ENCODE measurements at places on chromosomes 1 and 21.
A peak's percentile ranks its signal among the peaks of the same experiment; 100 is the strongest.

DNA sequence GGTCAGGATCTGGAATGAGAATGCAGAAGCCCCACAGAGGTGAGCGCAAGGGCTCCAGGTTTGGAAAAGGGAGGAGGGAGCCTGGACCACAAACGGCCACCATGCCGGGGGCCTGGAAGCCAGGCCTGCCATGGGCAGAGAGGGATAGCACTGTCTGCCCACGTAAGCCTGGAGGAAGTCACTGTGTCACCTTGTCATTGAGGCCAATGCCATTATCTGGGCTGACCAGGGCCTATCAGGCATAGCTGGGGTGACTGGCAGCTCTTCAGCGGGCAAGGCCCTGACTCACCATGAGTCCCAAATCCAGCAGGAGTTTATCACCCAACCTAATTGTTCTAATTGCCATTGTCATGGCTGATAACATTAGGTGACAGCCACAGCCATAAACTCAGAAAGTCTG is 84.6 kb downstream of the MATN1 start:
- no peak for DNase-seq

DNA sequence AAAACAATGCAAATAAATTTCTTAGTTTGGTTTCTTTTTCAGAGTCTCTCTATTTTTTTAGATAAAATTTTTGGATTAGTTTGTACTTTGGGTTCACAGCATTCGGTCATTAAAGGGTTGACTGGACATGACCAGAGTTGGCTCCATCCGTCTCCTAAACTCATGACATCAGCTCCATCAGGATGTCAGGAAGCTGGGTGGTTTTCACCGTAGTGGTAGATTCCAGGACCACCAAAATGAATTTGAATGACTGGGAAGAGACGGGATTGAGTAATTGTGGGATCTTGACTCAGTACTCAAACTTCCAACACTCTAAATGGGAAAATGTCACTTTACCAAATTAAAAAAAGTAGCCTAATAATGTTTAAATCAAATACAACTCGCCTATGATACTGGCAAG is 279.2 kb upstream of the DUSP10 start:
- DNase-seq: no peak

GRCh38 chr1:25924454-25924853 is 18.2 kb upstream of the STMN1 start:
- DNase-seq: no peak

DNA sequence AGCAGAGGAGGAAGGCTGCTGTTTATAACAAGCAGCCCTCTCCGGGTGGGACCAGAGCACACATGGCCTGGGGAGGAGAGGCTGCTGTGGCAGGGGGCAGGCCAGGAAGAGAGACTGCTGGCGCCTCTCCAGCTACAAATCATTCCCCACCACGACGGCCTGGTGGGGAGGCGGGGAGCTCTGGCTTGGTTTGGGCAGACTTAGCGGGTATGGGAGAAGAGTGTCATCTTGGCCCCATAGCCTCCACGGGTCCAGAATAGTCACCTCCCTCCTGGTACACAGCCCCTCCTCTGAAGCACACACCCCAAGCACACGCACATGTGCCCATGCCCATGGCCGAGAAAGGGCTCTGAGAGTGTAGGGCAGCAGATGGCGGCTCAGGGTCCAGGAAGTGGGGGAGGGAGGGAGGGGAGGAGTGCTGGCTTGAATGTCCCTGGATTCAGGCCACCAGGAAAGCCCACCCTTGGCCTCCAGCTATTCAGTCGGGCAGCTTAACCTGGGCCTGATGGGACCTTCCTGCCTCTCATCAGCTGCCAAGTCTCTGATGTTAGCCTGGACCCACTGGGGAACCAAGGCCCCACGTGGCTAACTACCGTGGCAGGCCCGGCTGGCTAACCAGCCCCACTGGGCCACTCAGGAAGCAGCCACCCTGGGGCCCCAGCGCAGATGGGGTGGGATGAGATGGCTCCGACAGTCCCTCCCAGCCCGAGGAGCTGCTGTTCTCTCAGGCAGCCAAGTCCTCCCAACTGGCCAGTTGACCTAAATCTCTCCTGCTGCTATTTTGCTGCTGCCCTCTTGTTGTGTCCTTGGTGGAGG is 10.9 kb downstream of the LRP8 start:
- DNase-seq: peak; percentile 23

DNA sequence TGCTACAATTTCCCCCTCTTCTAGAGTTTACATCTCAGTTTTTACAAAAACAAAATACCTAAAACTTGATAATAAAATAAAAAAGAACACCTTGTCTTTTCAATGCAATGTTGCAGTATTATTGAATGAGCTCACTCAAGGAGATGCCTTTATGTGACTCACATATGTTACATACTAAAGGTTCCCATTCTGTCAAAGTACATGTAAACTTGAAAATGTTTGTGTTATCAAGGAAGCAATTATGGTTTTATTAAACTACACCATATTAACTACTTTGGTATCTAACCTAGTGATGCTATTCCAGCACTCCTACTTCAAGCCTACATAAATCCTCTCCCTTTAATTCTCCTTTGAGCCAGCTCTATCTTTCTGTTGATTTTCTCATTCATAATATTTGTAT is 658.3 kb downstream of the PTPRC start:
- no peak for DNase-seq

DNA sequence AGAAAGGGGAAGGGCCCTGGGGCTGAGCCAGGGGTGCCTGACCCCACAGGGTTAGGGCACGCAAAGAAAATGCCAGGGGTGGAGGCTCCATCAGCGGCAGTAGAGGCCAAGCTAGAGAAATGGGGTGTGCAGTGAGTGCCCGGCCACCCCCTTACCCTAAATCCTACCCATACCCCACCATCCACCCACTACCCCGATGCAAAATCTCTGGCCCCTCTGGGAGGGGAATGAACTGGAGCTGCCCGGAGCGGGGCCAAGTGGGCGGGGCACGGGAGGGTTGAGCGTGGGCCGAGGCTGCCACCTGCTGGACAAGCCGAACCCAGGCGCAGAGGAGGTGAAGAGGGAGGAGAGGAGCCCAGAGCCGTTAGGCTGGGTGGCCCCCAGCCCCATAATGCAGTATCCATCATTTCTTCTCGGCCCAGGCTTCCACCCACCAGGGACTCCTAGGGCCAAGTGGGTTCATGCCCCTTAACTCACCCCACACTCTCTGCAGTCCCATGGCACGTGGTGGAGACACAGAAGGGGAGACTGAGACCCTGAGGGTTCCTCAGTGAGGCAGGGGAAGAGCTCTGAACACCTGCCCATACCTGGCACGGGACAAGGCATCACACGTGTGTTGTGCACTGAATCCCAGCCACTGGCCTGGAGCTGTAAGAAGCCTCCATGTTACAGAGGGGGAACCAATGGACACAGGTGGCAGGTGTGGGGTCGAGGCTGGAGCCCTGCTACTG is 1.4 kb upstream of the C1QC start:
- DNase-seq: peak; percentile 86

GRCh38 chr1:35288761-35289160 is 20.3 kb downstream of the ZMYM4 start:
- DNase-seq: no peak

DNA sequence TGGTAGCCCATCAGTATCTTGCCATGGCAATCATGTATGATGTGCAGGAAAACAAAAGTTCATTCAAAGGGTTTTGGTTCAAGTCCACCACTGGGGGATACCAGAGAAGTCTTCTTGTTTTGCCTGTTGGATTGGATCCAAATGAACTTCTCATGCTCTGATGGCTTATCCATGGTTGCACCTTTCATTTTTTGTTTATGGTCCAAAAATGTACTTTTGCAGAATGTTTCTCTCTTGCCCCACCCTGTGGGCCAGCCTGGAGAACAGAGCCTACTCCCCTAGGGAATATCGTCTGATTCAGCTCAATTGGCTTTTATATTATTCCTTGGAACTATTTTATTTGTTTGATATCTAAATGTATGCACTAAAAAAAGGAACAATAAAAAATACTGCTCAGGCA is 20.1 kb upstream of the CLCA1 start:
- DNase-seq: no peak

DNA sequence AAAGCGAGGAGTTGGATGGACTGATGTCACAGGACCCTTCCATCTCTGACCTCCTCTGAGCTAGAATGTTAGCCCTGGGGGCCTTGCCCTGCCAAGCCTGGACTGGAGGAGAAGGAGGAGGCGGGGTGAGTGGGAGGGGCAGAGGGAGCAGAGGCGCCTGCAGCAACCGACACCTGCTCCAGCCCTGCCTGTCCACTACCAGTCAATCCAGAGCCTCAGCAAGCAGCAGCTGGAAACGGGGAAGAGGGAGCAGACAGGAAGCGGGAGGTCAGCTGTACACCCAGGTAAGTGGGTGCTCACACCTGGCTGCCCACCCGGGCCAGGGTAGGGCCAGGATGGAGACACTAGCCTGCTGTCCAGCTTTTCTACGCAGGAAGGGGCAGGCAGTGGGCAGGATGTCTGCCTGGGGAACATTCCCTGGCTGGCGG is at the start of gene IGFN1:
Gene IGFN1, plus strand, starts transcription at position 201 of the 428 bp plus-strand sequence. CDS start 2,470 bp downstream, outside the sequence.
- DNase-seq: no peak

GRCh38 chr1:8065369-8065768 is 39.3 kb upstream of the ERRFI1 start:
- DNase-seq: no peak

DNA sequence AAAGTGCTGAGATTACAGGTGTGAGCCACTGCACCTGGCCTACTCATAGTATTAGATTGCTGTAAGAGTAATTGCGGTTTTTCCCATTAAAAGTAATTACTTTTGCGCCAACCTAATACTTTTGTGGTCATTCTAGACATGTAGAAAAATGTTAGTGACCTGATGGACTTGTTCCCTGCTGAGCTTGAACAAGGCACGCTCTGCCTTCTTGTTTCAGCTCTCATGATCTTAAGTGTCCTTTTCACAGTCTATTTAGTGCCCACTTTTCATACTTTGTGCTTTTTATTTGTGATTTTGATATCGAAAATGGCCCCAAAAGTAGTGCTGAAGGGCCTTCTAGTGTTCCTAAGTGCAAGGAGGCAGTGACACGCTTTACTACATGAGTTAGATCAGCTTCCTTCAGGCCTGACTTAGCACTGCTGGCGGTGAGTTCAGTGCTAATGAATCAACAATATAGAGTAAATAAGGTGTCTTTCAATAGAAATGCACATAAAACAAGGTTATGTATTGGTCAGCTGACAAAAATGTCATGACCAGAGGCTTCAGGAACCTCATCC is 5.6 kb upstream of the RD3 start:
- DNase-seq: no peak

GRCh38 chr1:45335855-45336324 is 4.1 kb upstream of the TOE1 start:
- no peak for DNase-seq

DNA sequence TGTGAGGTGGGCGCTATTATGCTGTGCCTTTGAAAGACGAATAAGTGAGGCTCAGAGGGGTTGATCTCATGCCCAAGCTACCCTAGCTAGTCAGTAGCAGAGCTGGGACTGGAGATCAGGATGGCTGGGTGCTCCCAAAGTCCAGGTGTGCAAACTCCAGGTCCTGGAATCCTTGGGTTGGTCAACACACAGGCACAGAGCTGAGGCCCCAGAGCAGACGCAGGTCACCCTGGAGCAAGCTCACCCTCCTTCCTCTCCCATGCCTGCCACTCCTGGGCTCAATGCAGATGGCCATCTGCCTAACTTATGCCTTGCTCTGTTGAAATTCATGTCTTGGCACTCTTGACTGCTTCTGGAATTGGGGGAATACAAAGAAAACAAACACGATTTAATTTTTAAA is 587.2 kb downstream of the PTPRU start:
- no peak for DNase-seq

DNA sequence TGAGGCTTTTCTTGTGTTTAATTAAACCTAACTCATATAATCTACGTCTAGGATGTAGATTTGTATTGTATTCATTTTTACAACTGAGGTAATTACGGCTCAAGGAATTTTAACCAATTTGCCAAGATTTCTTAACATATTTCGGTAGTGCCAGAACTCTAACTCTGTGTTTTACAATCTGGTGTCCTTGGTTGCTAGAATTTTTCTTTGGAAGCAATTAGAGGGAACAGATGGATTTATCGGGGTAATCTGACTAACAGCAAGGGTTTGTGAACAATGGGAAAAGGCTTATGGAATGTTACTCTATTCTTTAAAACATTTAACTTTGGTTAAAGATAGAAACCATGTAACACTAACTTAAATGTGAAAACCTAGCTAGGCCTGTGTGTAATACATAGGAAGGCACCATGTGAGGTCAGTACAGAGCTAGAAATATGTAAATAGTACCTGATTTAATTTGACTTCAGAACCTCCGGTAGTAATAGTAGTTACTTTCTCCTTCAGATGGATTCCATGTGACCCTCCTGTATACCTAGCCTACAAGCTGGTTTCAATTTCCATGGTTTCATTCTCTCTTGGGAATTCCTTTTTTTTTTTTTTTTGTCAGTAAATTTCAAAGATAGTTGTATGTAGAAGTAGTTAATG is 1.2 kb downstream of the MTF2 start:
- peak; percentile 49 for DNase-seq

- peak; percentile 66 for DNase-seq
These were observed 32.0 kb upstream of the ATP5PO start for GRCh38 chr21:33947451-33948095.

DNA sequence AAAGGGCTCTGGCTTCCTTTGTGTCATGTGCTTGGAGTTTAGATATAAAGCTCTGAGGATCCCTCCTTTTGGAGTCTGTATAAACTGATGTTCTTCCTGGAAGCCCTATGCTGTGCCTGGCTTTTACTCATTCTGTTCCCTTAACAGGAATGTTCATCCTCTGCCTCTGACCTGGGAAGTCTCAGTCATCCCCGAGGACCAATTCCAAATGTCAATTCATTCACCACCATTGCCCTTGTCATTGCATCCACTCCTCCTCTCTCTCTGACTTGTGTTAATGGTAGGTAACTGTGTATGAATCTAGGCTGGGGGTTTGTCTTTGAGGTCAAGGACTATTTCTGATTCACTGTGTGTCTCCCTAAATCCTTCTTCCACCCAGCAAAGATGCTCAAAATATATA is 204.2 kb upstream of the CAMK1G start:
- DNase-seq: no peak

- no peak for DNase-seq
These were observed 52.4 kb upstream of the SYT14 start for GRCh38 chr1:209885403-209886218.

DNA sequence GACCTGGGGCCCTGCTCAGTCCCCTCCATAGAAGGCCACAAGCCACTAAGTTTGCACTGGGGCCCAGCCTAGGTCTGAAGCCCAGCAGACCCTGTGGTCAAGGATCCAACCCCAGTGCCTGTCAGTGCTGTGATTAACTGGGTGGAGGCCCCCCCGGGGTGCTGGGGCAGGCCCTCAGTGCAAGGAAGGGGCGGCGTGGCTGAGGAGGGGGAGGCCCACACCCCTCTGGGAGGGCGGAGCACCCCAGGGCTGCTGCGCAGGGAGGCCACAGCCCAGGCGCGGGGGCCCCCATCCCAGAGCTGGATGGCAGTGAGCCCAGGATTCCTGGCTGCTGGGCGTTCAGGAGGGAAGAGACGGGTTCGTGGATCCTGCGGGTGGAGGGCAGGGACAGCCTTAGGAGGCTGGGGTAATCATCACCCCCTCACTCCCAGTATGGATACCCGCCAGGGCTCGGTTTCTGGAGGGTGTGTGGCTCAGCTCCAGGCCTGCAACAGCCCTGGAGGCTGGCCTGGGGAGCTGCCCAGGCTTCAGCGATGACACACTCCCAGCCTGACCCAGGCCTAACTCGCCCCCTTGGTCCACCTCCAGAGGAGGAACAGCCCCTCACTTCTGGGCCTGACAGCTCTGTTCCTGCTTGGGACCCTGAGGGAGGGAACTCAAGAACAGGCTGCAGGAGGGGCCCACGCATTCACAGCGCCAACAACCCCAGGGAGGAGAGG is 890 bp downstream of the GJC2 start:
- DNase-seq: peak; percentile 72

GRCh38 chr1:218817691-218818465 is 355.8 kb upstream of the LYPLAL1 start:
- DNase-seq: peak; percentile 66

GRCh38 chr21:36949171-36950141 is 17.0 kb downstream of the HLCS start:
- DNase-seq: no peak
